ENCODE measurements at places on chromosomes 1 and 21.

DNA sequence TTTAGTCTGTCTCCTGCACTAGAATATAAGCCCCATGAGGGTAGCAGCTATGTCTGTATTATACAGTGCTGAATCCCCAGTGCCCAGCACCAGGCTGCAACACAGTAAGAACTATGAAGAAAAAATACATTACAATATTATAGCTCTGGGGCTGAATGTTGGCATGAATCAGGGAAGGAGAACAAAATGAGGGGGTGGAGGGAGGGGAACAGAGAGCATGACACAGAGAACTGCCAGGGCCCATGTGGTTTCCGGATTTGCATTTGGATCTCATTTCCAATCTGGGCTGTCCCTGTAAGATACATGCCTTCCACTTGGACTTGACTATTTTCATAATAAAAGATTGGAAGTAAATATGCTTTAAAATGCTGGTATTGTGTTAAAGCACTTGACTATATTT lies 35.8 kb downstream of the C1orf198 start:
- peak; percentile 35 for DNase-seq

GRCh38 chr1:241607497-241607896 lies 32.7 kb downstream of the CHML start:
- no peak for DNase-seq

GRCh38 chr1:156845055-156845952 lies 13.6 kb downstream of the INSRR start:
- DNase-seq, result no peak

DNA sequence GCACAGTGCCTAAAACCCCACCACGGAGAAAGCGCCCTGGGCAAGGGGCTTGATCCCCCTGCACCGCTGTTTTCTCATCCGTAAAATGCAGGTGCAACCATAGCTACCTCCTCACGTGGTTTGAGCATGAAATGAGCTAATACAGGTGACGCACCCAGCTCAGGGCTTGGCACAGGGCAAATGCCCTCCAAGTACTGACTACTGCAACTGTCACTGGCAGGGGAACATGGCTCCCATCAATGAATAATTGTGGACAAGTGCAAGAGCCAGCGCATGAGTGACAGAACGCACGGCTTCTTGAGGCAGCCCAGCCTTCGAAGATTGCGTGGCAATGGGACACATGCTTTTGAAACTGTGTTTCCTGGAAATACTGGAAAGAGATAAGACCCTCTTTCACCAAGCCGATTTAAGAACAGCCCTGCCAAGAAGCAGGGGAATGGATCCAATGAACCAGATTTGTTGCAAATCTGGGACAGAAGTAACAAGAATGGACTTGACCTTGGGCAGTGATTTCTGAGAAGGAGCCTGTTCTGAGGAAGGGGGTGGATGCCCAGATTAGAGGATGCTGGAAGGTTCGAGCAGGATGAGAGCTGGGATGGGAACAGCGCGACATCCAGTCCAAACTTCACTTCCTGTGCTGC lies 92.8 kb upstream of the IFFO2 start:
- DNase-seq, result no peak

GRCh38 chr1:68585351-68585750 lies 88.5 kb upstream of the DEPDC1 start:
- DNase-seq, result no peak

- peak; percentile 75 for DNase-seq
These were observed 655.4 kb downstream of the LTN1 start for GRCh38 chr21:28337315-28337714.

DNA sequence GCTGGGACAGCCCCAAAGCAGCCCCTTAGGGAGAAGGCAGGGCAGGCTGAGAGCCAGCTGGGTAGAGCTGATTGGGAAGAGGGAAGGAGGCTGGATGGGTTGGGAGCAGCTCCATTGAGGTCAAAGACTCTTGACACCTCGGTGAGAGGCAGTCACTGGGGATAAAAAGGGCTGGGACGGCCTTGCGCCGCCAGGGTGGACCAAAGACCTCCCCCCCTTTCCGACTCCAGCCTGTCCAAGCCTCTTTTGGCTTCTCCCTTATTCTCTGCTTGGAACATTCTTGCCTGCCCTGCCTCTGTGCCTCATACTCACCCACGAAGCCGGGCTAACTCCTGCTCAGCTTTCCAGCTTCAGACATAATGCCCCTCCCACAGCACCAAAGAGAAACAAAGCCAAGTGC lies 51.1 kb downstream of the LRRC38 start:
- DNase-seq, result no peak
